ENCODE measurements at places on chromosomes 6 and 20.

- no peak for DNase-seq
Observed at GRCh38 chr6:166872531-166873009, 83.8 kb downstream of the RNASET2 start.

DNA sequence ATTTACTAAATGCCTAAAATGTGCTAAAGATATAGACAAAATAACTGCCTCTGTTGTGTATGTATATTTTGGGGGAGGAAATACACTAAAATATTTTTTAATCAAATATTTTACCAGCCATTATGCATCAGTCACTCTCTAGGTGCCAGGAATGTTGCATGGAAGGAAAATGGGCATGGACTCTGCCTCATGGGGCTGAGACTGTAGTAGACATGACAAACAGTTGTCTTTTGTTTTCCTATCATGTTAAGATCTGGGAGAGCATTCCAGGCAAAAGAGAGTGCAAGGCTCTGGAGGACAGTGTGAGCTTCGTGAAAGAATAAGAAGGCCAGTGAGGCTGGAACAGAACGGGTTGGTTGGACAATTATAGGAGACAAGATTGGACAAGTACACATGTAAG is 26.5 kb downstream of the HLA-DOB start:
- DNase-seq: no peak

- no peak for DNase-seq
Observed at GRCh38 chr6:52190409-52190808, 4.2 kb downstream of the IL17A start.

DNA sequence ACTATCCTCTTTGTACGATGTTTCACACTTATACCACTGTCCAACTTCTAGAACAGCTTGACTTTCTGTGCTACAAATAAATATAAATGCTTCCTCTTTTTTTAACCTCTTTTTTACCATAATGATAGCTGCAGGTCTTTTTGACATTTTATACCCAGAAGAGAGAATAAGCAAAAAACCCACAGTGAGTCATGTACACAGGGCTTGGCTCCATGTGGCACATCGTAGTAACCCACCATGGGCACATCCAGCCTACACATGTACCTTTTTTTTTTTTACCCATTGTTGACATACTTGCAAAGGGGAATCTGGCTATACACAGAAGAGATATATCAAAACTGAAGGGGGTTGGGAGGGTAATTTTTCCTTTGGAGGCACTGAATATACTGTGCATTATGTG is 59.5 kb upstream of the RSPO3 start:
- no peak for DNase-seq

DNA sequence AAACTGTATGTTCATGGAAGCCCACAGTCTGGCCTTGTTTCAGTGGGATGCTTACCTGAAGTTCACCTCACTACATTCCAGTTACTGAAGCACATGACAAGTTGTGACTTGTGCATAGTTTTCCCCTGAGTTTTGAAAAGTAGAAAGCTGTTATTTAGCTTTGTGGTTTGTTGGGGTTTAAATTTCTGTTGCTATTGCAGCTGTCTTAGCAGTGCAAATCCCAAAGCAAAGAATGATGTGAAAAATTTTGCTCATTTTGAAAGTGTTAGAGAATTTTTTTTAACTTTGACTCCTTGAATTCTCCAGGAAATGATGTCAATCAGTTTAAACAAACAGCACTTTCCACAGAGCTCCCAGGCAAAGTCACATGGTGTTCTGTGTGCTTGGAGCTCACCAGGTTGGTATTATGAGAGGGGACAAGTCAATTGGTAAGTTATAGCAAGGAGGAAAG is 268.4 kb downstream of the ADGRG6 start:
- no peak for DNase-seq

DNA sequence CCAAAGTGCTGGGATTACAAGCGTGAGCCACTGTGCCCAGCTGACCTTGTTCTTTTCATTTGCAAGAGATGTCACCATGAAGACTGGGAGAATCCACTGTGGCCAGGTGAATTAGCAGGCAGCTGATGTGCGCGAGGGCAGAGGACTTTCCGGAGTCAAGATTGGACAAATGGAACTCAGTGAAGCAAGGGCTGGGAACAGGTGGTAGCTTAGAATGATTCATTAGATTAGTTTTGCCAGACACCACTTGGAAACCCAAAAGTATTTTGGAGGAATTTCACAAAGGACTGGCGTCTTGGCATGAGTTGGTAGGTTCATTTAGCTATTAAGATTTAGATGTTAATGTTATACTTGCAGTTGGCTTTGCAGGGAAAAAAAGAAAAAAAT is 4.7 kb upstream of the AKAP7 start:
- DNase-seq: no peak

DNA sequence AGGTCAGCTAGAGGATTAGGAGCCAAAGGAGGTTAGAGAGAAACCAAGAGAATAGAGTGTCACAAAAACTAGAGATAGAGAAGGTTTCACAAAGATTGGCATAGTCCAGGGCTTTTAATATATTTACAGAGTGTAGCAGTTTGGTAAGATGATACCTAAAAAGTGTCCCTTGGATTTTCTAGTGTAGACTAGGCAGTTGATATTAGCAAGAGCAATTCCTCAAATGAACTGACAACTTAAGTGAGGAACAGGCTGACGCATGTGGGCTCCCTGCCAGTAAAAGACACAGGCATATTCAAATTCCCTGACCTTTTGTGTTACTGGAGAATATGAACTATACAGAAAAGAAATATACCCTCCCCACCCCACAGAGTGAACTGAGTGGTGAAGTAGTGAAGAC is 40.1 kb downstream of the VTA1 start:
- DNase-seq: no peak

- no peak for DNase-seq
Observed at GRCh38 chr20:51434580-51435247, 107.8 kb downstream of the NFATC2 start.

GRCh38 chr6:88008831-88009231 is 38.8 kb upstream of the SPACA1 start:
- no peak for DNase-seq

Data from right renal pelvis (tissue), 4 donors.